HFFc6 (cell line): ENCODE measurements at places on chromosomes 7 and 10. TPM values are rescaled to one million over a fixed set of nuclear protein-coding genes. Genes with fewer than 3 reads are reported as not detected.

DNA sequence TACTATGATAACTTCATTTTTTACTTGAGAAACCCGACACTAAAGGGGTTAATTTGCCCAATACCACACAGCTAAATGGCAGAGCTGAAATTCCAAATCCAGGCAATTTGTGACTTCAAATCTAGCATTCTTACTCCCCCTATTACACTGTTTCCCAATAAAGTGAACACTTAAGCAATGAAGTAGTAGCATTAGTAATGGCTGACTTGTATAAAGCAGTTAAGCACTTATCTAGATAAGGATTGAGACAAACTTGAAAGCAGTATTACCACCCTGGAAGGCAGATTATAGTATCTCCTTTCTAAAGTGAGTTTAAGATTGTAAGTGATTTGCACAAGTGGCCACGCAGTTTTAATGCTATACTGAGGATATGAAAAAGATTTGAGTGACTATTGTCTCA lies 39.3 kb downstream of the WASL start:
- no peaks in the 10 kb centered on the region; the same call in 1 of the 2 replicates for H3K36me3 ChIP-seq
- DNase-seq, result no peak
- peaks cover 52% of the 10 kb centered on the region for H3K4me1 ChIP-seq
- no peak overlapping the region for H3K4me3 ChIP-seq
- no peak overlapping the region for H3K27ac ChIP-seq
- H3K27me3 ChIP-seq, result no peaks in the 10 kb centered on the region

GRCh38 chr7:129435414-129435829 lies 1.2 kb downstream of the STRIP2 start:
- peak overlapping the region; percentile 94 for H3K4me3 ChIP-seq
- DNase-seq, result no peak
- H3K4me1 ChIP-seq, result peaks cover 47% of the 10 kb centered on the region

GRCh38 chr10:101303087-101303703 lies 50.8 kb upstream of the BTRC start:
- peaks cover 39% of the 10 kb centered on the region for H3K27me3 ChIP-seq
- H3K27ac ChIP-seq, result no peak overlapping the region
- no peaks in the 10 kb centered on the region for H3K36me3 ChIP-seq
- DNase-seq, result no peak
- H3K4me1 ChIP-seq, result peaks cover 6% of the 10 kb centered on the region; the same call in 1 of the 2 replicates

- no peak for DNase-seq
- H3K36me3 ChIP-seq, result peaks cover 20% of the 10 kb centered on the region
- no peaks in the 10 kb centered on the region for H3K27me3 ChIP-seq
- no peak overlapping the region for H3K4me3 ChIP-seq
- H3K27ac ChIP-seq, result peak overlapping the region; percentile 83; the same call in 1 of the 2 replicates
Observed at GRCh38 chr7:2800220-2800930, 43.7 kb downstream of the GNA12 start.

PDE6C gene
- total RNA-seq, result not detected in 3 replicates

DNA sequence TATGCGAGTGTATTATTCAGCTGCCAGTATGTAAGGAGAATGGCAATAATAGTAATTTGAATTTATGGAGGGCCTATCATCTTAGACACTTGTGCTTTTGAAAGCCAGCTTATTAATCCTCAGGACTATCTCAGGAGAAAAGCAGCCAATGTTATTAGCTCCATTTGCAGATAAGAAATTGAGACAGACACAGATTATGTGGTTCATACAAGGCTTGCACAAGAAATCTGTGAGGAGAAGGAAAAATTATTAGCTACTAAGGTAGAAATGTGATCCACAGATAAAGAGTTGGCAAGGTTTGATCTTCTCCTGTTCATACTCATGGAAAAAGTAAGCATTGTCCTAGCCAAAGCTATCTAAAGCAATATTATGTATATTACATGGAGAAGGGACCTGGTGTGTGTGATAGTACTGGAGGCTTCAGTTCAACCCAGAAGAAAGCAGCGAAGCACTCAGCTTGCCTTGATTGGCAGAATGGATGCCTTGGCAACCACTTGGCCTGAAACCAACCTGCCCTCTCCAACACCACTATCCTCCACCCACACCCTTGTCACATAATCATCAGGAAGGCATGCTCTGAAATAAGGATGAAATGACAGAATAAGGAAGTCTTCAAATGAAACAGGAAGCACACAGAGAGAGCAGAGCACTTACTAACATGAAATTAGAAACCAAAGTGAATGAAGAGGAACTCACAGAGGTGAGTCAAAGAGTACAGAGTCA lies 18.0 kb downstream of the MACC1 start:
- no peak overlapping the region for H3K27ac ChIP-seq
- no peaks in the 10 kb centered on the region for H3K4me1 ChIP-seq
- no peak overlapping the region for H3K4me3 ChIP-seq
- peak; percentile 34 for DNase-seq

DNA sequence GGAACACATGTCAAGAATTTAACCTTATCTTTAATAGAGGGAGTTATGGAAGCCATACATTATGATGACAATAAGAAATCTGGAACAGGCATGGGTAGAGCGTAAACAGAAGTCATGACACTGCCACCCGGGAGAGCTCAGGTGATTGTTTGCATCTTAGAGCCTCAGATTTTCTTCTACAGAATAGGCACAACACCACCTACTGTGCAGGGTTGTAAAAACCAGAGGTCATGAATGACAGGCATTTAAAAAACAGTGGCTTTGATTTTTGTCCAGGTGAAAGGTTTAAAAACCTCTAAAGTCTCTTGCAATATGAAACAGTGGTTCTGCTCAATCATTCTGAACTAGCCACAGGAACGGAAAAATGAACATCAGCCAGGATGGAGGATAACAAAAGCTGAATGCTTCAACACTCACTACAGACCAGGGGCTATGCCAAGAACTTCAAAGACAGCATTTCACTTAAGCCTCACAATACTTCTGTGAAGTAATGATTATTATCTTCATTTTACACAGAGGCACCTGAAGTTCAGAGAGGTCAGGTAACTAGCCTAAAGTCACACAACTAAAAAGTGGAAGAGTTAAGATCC lies 123.8 kb downstream of the SLC25A13 start:
- no peaks in the 10 kb centered on the region for H3K36me3 ChIP-seq
- H3K27ac ChIP-seq, result no peak overlapping the region
- H3K4me3 ChIP-seq, result no peak overlapping the region
- no peak for DNase-seq
- H3K27me3 ChIP-seq, result peaks cover 2% of the 10 kb centered on the region; the same call in 1 of the 2 replicates

DNA sequence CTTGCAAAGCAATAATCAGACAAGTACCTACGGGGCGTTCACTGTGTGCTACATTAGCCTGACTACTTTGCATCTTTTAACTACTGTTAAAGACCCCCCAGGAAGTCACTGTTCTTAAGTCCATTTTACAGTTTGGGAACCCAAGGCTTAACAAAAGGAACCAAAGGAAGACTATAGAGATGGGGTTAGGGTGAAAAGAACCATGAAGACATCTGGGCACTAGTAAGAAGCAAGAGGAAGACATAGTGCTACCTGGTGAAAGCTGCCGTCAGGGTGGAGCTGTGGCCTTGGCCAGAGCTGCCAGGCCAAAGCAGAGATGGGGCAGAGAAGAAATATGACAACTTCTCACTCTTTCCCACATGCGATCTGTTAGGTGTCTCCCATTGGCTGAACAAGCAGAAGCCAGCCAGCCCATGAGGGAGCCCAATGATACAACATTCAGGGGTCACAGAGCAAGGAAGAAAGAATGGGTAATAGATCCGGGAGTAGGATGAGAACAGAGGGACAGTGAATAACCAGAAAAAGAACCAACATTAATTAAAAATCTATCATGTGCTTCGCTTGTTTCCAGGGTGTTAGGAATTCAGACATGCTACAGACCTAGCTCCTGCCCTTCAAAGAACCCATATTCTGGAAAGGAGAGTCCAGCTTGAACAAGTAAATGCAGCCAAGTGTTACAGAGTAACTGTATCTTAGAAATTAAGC lies 85.4 kb downstream of the ARID5B start:
- H3K4me3 ChIP-seq, result peak overlapping the region; percentile 38; the same call in 1 of the 2 replicates
- H3K36me3 ChIP-seq, result peaks cover 36% of the 10 kb centered on the region
- peaks cover 78% of the 10 kb centered on the region for H3K4me1 ChIP-seq
- DNase-seq, result no peak
- H3K27me3 ChIP-seq, result peaks cover 3% of the 10 kb centered on the region; the same call in 1 of the 2 replicates

GRCh38 chr10:97131181-97131628 lies 54.6 kb downstream of the SLIT1 start:
- H3K36me3 ChIP-seq, result no peaks in the 10 kb centered on the region
- no peak overlapping the region for H3K27ac ChIP-seq
- H3K27me3 ChIP-seq, result peaks cover 53% of the 10 kb centered on the region
- H3K4me3 ChIP-seq, result no peak overlapping the region

ELFN1 gene
- total RNA-seq, result 1.6 to 3.9 TPM (median 3.3 TPM) in 3 replicates

DNA sequence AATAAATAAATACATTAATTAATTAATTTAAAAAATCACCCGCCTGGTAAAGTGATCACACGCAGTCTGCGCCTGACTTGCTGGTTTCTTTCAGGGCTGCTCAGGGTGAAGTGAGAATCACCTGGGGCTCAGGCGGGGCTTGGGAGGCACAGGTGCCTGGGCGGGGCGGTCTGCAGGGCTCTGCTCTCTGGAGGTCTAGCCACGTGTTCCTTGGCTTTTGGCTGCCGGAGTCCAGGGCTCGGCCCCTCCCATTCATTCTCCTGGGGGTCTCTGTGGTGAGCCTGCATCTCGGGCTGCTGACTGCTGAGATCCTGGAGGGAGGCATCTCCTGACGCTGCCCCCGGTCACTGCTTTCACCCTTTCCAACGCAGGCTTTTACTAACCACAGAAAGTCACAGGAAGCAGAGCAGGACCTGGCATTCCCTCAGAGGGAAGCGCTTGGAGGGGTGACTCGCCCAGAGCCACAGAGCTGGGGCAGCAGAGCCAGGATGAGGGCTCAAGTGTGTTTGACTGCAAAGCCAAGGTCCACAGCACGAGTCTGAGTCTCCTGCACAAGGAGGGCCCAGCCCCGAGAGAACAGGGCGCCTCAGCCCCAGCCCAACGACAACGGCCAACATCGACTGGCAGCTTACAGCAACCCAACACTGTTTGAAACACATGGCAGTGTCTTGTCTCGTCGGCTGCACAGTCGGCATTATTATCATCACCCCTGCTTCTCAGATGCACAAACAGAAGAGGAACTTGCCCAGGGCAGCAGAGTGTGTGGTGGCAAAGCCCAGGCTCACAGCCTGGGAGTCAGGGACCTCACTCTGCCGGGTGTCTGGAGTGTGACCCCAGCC lies 22.4 kb upstream of the MNX1 start:
- H3K27me3 ChIP-seq, result peaks cover 39% of the 10 kb centered on the region
- H3K4me3 ChIP-seq, result no peak overlapping the region
- peaks cover 4% of the 10 kb centered on the region for H3K4me1 ChIP-seq
- peaks cover 13% of the 10 kb centered on the region for H3K36me3 ChIP-seq

GRCh38 chr10:78205457-78206016 lies 171.9 kb downstream of the RPS24 start:
- H3K27ac ChIP-seq, result no peak overlapping the region
- H3K27me3 ChIP-seq, result peaks cover 6% of the 10 kb centered on the region
- no peak for DNase-seq
- peaks cover 15% of the 10 kb centered on the region for H3K4me1 ChIP-seq
- H3K36me3 ChIP-seq, result no peaks in the 10 kb centered on the region

GRCh38 chr7:2045559-2046405 lies 187.0 kb downstream of the MAD1L1 start:
- H3K27ac ChIP-seq, result no peak overlapping the region
- H3K36me3 ChIP-seq, result peaks cover 16% of the 10 kb centered on the region
- no peak for DNase-seq
- peaks cover 2% of the 10 kb centered on the region for H3K27me3 ChIP-seq

NRCAM gene
- 0.11 to 0.46 TPM (median 0.38 TPM) in 3 replicates for total RNA-seq

- H3K4me1 ChIP-seq, result peaks cover 7% of the 10 kb centered on the region
- no peak for DNase-seq
- no peaks in the 10 kb centered on the region for H3K36me3 ChIP-seq
Observed at GRCh38 chr7:77388055-77388641, 28.0 kb downstream of the GSAP start.

GRCh38 chr10:94293354-94293753 lies 69.4 kb downstream of the NOC3L start:
- no peak overlapping the region for H3K27ac ChIP-seq
- H3K36me3 ChIP-seq, result no peaks in the 10 kb centered on the region
- no peak overlapping the region for H3K4me3 ChIP-seq
- DNase-seq, result no peak
- peaks cover 17% of the 10 kb centered on the region for H3K4me1 ChIP-seq

DNA sequence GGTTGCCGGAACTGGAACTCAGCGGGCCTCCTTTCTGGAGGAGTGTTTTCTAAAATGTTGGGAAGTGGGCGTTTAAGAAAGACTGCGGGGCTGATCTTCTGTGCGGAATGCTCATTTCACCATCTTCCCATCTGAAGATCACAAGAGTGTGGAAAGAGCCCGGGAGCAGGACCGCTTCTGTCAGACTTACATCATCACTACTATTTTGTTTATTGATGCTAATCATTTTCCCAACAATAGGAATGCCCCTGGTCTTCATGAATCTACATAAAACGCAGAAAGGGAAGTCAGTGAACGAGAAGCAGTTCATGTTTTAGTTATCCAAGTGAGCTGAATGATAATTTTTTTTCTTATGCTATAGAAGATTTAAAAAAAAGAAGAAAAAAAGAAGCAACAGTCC lies 447.8 kb upstream of the MKI67 start:
- H3K36me3 ChIP-seq, result no peaks in the 10 kb centered on the region
- H3K27ac ChIP-seq, result no peak overlapping the region
- no peaks in the 10 kb centered on the region for H3K4me1 ChIP-seq
- DNase-seq, result no peak

- no peak overlapping the region for H3K27ac ChIP-seq
- no peak for DNase-seq
- H3K4me3 ChIP-seq, result no peak overlapping the region
- H3K27me3 ChIP-seq, result no peaks in the 10 kb centered on the region; the same call in 1 of the 2 replicates
- H3K36me3 ChIP-seq, result no peaks in the 10 kb centered on the region
- H3K4me1 ChIP-seq, result no peaks in the 10 kb centered on the region
Observed at GRCh38 chr7:113550966-113551365, 367.8 kb downstream of the PPP1R3A start.

DNA sequence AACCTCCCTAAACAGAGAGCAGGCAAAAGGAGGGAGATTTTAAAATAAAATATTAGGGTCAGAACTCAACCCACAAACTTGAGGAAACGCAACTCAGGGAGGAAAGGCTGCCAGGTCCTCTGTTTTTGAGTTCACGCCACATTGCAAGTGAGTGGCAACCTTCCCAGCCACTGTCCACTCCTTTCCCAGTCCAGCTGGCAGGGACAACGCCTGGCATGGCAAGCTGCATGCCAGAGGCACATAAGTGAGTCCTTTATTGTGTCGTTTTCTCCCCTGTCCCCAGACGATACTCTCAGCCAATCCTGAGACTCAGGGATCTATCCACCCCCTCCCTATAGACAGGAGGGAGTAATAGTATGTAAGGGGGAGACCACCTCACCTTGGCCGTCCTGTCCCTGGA lies 22.4 kb downstream of the FBXW4 start:
- no peak overlapping the region for H3K4me3 ChIP-seq
- H3K27ac ChIP-seq, result no peak overlapping the region
- peaks cover 48% of the 10 kb centered on the region for H3K36me3 ChIP-seq
- DNase-seq, result no peak
- peaks cover 1% of the 10 kb centered on the region; the same call in 1 of the 2 replicates for H3K27me3 ChIP-seq
